ENCODE measurements at places on chromosomes 16 and 17.
A peak's percentile ranks its signal among the peaks of the same experiment; 100 is the strongest.

DNA sequence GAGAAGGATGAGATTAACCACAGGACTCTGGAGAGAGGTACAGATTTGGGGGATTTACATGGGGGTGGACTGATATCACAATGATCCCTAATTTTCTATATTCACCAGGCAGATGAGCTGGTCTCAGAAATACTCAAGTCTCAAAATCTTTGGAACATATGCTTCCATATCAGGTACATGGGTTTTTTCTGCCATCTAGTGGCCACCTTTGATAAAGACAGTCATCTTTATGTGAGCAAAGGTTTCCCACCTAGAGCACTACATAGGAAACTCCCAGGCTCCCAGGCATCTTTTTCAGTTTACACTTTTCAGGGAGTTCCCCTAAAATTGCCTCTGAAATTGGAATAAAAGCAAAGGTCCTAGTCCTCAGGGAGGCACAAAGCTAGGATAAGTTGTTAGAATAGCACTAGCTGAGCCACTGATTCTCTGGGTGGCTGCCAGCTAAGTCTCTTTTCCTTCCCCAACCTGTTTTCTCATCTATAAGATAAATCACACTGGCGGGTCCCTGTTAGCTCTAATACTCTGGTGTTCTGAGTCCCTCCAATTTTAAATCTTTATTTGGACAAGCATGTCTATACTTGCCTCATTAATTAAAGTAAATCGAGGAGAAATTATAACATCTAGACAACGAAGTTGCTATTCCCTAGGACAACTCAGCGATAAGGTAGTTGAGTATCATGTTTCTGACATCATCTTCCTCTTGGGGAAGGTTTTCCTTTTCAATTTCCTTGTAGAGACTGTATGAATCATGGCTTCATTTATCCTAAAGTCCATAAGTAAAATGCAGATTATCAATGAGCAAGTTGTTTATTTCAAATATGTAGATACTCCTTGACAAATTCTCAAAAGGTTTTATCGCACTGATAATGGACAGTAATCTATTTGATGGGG, 19.0 kb upstream of the MON1B start:
- peak; percentile 54 for DNase-seq

- DNase-seq, result no peak
Observed at GRCh38 chr17:75074532-75074931, 13.2 kb upstream of the SLC16A5 start.

DNA sequence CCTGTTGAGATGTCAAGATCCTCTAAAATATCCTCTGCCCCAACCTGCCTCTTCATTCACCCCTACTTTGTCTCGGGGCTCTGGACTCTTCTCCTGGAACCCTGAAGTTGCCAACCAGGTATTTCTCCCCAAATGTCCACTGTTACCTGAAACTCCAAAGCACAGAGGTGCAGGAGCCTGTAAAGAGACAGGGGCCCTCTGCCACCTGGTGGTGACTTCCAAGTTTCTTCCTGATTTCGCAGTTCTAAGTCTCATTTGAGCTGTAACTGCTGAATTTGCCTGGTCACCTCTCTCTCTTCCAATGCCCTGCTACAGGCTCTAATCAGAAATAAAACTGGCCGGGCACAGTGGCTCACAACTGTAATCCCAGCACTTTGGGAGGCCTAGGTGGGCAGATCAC, 77.1 kb upstream of the RCVRN start:
- DNase-seq, result no peak

DNA sequence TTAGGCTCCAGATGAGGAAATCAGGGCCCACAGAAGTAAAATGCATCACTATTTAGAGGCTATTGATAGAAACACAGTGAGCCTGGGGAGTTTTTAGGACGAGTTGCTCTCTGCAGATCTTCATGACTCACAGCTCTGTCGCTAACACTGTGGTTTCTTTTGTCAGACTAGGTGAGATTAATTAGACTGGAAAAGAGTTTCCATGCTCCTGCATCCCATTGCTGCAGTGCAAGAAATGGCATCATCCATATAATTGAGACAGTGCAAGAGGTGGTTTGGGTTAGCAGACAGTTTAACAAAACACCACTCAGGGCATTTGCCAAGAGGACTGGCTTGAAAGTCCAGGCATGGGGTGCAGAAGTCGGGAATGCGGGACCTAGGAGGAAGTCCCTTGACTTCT, 198.8 kb upstream of the CACNG5 start:
- DNase-seq, result no peak

DNA sequence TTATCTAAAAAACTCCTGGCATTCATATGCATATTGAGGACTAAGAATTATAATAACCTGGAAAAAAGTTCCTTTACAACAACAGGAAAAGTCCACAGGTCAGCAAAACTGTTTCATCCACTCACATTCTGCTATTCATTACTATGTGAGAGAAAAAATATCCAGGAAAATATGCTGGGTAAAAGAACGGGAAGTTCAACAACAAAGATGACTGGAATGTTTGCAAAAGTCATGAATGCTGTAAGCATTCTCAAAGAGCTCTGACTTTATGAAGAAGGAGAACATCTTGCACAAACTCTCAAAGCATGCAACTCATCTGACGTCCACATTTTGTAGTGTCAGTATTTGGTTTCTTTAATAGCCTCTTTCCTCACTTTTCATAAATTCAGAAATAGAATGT, 56.9 kb upstream of the ALDH3A1 start:
- DNase-seq, result no peak

- DNase-seq, result no peak
Observed at GRCh38 chr16:54026456-54026855, 260.1 kb downstream of the IRX3 start.

DNA sequence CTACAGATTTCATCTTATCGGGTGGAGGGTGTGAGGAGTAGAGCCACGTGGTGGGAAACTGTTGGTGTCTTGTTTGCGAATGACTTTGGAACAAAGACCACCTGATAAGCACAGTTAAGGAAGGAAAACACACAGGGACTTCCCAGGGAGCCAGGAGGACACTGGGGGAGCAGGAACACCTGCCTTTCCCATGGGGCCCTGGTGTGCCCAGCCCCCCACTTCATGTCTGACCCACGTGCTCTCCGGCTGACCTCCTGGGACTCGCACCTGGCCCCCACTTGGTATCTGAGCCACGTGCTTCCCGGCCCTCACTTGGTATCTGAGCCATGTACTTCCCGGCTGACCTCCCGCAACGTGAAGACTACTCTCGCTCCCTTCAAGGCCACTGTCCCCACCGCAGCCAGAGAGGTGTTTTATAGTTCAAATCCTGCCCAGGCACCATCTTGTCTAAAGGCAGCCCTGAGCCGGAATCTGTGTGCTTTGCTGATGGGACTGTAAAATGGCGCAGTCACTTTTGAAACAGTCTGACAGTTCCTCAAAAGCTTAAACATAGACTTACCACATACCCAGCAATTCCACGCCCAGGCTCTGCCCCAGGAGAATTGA, 5.4 kb upstream of the CSNK1D start:
- DNase-seq, result no peak

GRCh38 chr17:17141860-17142552, 64.1 kb downstream of the PLD6 start:
- DNase-seq, result peak; percentile 51

GRCh38 chr17:52157603-52158449, 688 bp downstream of the CA10 start:
- DNase-seq, result no peak

GRCh38 chr17:27157297-27157696, 136.6 kb upstream of the WSB1 start:
- no peak for DNase-seq

- DNase-seq, result no peak
Observed at GRCh38 chr16:25151996-25152395, 40.5 kb downstream of the LCMT1 start.

GRCh38 chr17:29461483-29462206, 71.5 kb downstream of the TAOK1 start:
- no peak for DNase-seq

GRCh38 chr16:55151561-55152305, 172.3 kb upstream of the IRX6 start:
- no peak for DNase-seq

DNA sequence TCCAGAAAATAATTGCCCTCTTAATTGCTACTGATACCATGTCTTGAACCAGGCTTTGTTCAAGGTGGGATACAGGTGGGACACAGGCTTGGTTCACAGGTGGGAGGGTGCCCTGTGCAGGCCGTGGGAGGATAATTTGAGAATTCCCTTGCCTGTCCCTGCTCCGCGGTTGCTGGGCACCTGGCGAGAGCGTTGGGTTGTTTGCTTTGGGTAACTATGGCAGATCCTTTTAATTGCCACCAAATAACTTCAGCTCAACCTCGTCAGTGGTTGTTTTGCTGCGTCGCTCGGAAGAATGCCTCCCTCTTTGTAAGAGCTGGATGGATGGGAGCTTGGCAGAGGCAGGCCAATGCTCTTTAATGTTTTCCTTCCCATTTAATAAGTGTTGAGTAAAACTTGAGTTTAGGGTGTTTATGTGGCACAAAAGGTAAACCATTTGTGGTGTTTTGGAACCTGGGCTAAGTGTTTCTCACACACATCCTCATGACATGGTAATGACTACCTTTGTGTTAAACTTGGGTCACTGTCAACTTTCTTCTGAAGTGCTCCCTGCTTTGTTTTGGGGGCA, 202.5 kb downstream of the MSI2 start:
- no peak for DNase-seq

DNA sequence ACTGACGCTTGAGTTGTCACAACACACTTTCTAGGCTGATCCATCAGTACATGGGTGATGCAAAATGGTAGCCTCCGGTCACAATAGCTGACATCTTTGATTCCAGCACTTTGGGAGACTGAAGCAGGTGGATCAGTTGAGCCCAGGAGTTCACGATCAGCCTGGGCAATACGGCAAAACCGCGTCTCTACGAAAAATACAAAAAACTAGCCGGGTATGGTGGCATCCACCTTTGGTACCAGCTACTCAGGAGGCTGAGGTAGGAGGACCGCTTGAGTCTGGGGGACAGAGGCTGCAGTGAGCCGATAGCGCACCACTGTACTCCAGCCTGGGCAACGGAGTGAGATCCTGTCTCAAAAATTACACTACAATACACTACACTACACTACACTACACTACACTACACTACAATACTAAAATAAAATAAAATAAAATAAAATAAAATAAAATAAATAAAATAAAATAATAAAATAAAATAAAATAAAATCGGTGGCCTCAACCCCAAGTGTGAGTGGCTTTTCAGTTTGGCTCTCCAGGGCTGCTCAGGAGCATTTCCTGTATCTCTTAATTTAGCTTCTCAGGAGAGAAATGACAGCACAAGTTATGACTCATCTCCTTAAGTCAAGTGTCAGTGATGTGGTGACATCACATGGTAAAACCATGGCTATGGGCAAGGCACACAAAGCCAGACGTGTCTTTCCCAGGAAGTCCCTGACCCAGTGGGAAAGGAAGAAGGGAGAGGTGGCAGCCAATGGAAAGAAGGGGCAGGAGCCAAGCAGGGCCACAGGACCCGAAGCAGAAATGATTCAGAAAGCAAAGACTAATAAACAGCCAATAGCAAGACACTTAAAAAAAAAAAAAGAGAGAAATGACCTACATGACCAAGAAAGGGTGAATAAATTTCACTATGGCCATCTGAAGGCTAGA, 75.3 kb upstream of the TBC1D3K start:
- peak; percentile 10 for DNase-seq

DNA sequence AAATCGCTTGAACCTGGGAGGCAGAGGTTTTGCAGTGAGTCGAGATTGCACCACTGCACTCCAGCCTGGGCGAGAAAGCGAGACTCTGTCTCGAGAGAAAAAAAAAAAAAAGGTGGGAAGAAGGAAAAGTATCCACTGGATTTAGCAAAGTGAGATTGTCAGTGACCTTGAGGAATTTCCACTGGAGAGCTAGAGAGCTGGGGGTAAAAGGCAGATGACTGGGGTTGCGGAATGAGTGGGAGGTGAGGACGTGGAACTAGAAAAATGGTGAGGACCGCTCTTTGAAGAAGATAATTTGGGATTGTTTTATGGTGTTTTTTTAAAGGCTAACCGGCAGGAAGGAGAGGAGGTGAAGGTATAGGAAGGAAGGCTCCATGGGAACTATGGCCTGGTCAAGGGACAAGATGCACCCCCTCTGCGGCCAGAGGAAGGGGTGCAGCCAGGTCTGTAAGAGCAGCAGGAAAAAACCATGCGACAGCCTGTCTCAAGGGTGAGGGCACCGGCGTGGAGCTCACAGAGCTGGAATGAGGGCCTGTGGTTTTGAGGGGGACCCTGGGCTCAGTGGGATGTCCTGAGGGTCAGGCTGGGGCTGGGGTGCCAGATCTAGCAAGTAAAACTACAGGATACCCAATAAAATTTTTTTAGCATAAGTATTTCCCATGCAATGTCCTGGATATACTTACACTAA, 694 bp upstream of the MLST8 start:
- DNase-seq, result no peak

DNA sequence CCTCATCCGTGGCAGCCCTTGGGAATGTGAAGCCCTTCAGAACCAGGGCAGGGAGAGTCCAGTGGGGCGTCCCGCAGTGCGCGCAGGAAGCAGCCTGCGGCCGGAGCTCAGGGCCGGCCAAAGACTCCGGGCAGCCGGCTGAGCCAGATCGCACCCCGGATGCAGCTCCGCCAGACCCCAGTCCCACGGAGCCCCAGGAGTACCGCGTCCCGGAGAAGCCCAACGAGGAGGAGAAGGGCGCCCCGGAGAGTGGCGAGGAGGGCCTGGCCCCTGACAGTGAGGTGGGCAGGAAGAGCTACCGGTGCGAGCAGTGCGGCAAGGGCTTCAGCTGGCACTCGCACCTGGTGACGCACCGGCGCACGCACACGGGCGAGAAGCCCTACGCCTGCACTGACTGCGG, 6.9 kb downstream of the ZNF205 start:
- no peak for DNase-seq

DNA sequence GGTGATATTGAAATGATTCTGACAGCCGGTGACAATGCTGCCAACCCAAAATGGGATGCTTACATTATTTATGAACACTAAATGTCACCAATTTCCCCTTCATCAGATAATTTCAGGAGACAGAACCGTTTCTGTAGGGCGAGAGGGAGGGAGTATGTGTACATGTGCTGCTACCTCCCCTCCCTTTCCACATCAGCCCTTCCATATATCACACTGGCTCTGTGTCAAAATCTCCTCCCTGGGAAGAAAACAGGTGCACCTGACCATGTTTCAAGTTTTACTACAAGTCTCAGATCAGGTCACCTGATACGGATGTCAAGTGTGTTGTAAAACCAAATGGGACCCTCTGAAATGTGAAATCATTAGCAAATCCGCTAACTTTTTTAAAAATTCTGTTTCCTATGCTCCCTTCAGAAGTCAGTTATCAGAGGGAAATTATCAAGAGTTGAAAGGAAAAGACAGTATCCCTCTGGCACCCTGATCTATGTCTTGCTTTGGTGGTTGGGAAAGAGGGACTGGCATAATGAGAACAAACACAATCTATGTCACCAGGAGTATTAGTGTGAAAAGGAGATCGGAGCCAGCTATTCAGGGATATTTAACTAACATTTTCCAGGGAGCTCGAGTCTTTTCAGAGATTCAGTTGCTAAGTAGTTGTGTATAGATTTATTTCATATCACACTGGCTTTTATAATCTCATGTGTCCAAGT, 1002.3 kb upstream of the CDH8 start:
- no peak for DNase-seq

DNA sequence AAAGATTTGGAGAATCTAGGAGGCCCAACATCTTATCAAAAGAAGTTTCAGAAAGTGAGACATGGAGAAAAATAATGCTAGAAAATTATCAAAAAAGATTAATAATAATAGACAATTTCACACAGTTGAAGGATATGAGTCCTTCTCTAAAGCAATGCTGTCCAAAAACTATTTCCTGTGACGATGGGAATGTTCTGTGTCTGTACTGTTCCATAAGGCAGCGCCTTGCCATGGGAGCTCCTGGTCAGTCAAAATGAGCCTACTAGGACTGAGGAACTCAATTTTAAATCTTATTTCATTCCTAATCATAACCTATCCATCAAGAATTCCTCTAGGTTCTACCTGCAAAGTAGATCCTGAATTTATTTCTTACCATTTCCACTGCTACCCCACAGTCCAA, 49.0 kb downstream of the CACNG1 start:
- no peak for DNase-seq
